Muscle of arm (tissue), 14 donors: ENCODE measurements at places on chromosomes 7 and 10.

- DNase-seq = no peak
Observed at GRCh38 chr10:104274762-104275721, 6.1 kb downstream of the GSTO2 start.

DNA sequence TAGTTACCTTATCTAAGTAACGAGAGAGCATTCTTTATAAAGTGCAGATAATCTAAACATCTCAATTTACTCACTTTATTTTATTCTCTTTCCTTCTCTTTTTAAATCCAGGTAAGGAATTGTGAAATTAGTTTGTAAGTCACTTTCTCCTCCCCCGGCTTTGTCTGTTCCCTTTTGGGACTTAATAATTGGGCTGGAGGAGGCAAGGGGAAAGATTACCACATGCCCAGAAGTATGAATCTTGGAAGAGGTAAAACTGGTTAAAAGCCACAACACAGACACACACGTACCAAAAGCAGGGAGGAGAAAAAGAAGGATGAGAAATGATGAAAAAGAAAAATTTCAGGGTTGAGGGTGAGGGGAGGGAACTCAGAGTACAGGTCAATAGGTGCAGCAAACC, 63.3 kb upstream of the LRRC17 start:
- no peak for DNase-seq

DNA sequence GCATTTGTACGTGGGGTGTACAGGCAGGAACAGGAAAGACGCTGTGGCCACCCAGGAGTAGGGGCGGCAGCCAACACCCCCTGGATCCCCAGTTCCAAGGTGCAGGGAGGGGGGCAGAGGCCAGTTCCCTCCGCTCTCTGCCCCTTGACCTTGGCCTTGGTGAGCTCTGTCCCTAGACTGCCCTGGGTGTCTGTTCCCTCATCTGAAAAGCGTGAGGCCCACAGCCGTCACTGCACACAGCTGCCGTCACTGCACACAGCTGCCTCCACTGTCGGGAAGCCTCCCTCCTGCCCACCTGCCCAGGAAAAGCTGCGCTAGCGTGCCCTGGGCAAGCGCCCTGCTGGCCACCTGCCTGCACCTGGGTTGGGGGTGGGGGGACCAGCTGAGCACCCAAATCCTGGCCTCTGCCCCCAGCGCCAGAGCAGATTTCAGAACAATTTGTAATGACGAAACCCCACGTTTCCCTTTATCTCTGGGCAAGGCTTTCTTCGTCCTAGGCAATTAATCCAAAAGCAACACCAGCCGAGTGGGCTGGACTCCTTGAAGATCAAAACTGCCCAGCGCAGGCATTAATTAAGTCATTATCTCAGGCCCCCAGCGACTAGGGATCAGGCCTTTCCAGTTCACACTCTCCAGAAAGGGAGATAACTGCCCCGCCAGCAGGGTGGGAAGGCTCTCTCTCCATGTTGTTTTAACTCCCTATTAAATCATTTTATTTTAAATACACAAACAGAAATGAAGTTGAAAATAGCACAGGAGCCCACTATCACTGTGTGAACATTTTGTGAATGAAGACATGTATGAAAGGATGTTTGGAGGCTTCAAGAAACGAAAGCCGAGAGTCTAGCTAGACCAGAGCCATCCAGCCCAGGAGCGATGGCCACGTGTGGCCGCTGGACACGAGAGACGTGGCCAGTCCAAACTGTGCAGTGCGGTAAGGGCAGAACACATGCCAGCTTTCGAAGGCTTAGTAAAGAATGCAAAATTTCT, 4.0 kb upstream of the PDGFA start:
- no peak for DNase-seq

DNA sequence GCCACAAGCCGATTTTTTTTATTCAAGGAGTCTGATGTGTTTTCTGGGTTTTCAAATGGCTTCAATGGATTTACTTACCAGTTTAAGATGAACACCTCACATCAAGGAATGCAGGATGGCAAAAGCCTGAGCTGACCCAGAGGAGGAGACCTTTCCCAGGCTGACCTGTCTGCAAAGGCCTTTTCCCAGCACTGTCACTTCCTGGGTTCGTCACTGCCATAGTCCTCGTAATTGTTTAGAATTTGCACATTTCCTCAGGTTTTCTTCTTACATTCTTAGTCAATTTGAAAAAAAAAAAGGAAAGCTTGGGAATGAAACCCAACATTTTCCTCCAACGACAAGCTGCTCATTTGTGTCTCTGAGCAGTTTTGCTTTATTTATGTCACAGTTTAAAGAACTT, 42.0 kb downstream of the PTER start:
- no peak for DNase-seq
